ENCODE measurements at places on chromosomes 1 and 21.

GRCh38 chr21:41557884-41558283, 49.9 kb upstream of the TMPRSS2 start:
- no peak for DNase-seq

- DNase-seq, result no peak
Observed at GRCh38 chr1:58064166-58064565, 482.4 kb downstream of the OMA1 start.

DNA sequence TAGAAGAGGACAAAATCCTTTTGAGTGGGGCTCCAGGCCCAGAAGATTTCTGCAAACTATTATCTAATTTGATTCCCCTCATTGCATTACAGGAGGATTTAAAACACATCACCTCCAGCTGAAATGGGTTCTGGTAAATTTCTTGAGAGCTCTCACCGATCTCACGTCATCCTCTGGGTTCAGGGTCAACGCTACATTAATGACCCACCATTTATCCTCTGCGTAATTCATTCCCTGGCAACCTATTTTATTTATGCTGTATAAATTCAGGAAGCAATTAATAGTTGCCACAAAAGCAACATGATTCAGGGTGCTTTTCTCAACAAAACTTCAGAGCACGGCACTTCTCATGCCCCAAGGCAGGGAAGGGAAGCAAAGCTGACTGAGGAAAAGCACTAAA, 38.9 kb downstream of the LMX1A start:
- DNase-seq, result no peak

- DNase-seq, result no peak
Observed at GRCh38 chr1:219215477-219215876, 41.8 kb downstream of the LYPLAL1 start.

- DNase-seq, result peak; percentile 20
Observed at GRCh38 chr1:111989531-111990025, at the start of gene KCND3. Gene KCND3 (minus strand): TSS chr1:111989668.

DNA sequence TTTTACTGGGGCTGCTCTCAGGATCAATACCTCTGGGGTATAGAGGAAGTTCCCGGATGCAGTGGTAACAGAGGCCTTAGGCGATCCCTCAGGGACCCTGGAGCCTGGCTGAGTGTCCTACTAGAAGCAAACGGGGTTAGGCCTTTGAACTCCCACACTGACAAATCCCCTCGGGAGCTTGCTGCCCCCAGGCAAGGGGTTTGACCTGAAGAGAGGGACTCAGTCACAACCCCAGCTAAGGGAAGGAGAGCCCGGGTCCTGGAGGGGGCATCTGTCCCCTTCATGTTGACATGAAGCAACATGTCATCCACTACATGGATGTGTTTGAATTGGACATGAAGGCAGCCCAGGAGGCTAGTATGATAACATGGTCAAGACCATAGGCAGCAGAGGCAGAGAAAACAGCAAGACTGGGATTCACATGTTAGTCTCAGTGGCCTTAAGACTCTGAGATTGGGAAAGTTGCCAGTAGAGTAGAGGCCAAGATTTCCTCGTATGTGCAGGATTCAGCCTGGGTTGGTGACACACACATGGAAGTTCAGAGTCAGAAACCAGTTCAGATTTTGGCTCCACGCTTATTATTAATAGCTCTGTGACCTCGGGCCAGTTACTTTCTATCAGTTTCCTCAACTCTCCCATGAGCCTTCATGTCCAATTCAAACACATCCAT, 101.5 kb downstream of the KCNN3 start:
- no peak for DNase-seq

DNA sequence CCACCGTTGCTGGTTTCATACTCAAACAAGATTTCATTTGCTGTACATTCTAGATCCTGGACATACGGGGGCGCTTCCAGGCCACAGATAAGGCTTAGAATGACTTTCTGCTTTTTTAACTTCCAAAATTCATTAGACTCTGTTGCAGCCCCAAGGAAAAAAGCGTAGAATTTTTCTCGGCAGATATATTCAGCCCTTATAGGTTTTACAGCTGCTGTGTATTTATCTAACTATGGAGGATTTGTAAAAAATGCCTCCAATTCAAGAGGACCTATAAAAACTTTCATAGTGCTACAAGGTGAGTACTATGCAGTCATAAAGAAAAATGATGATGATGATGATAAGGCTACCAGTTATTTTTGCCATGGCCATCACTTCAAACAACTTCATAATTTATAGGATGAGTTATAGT, 51.6 kb downstream of the SLC30A10 start:
- peak; percentile 30 for DNase-seq

- no peak for DNase-seq
Observed at GRCh38 chr1:235270625-235271024, 57.4 kb downstream of the ARID4B start.

- DNase-seq, result no peak
Observed at GRCh38 chr1:234782791-234783190, 172.8 kb upstream of the IRF2BP2 start.

GRCh38 chr21:31553926-31554325, 105.6 kb upstream of the SOD1 start:
- no peak for DNase-seq

DNA sequence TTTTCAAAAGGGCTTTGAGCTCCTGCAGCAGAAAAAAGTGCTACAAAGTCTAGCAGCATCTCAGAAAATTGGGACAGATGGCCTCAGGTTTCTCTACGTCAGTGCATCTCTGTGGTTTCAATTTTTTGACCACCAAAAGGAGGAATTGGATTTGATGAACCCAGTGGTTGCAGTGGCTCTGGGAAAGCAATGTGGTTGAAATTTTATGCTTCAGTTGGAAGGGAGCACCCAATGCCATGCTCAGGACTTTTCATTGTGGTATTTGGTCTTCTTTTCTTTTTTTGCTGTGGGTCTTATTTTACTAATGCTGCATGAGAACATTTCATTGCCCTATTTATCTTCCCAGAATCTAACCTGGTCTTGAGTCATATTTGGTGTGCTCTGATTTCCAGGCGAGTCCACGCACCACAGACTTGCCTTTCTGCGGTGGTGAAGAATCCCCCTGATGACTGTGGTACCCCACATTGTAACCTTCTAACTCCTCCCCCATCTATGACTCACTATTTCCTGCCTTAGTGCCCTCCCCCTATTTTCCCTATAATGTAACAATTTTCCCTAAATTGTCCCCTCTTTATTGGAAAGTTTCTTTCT, 56.7 kb downstream of the S1PR1 start:
- DNase-seq, result no peak

GRCh38 chr1:8825985-8826481, 8.6 kb upstream of the RERE start:
- no peak for DNase-seq

DNA sequence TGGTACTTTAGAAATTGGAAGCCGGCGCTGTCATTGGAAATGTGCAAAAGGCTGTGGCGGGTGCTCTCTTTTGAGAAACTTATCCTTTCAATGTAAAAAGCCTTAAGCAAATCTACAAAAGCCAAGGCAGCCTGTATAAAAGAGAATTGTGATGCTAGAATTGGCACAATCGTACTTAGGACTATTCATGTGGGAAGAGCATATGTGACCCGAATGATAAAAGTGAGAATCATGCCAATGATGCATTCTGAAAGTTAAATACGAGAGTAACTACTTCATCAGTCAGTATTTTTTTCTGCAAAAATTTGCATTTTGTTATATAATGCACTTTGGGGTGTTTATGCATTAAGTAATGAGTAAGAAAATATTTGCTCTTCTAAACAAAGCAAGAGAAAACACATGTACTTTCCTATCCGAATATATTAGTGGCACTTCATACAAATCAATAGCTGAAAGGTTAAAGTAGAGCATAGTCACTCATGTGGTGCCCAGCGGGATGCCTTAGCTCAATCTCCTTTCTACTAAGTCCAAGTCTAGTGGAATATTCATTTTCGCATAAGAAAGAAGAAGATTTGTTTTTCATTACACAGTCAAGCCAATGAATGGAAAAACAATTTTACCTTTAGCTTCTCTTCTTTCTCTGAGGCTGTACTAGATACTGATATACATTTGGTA, 1256.6 kb upstream of the B3GALT2 start:
- no peak for DNase-seq

DNA sequence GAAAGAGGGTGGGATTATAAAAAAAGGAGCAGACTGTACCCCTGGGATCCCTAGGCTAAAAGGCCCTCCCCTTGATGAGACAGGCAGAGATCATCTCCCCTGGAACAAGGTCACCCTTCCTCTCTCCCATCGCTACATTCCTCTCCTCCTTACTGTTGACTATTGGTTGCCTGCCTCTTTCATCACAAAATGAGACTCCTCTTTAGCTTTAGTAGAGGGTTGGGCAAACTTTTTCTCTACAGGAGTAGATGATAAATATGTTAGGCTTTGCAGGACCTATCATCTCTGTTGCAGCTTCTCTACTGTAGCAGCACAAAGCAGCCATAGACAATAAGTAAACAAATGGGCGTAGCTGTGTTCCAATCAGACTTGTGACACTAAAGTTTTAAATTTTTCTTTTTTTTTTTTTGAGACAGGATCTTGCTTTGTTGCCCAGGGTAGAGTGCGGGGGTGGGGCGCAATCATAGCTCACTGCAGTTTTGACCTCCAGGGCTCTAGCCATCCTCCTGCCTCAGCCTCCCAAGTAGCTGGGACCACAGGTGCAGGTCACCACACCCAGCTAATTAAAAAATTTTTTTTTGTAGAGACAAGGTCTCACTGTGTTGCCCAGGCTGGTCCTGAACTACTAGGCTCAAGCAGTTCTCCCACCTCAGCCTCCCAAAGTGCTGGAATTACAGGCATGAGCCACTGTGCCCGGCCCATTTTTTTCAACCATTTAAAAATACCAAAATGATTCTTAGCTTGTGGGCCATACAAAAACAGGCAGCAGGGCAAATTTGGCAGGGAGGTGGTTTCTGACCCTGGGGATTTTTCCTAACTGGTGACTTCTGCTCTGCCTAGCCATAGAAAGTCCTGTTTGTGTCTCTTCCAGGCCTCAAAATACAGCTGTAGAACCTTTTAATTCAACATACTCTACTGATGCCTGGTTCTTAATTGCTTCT, 15.1 kb downstream of the MCL1 start:
- DNase-seq, result no peak

- DNase-seq, result no peak
Observed at GRCh38 chr1:156747742-156748669, 3.5 kb downstream of the HDGF start.

GRCh38 chr1:208172423-208173145, 71.6 kb downstream of the PLXNA2 start:
- DNase-seq, result no peak

- DNase-seq, result no peak
Observed at GRCh38 chr21:44419679-44420078, 35.6 kb upstream of the LRRC3 start.

DNA sequence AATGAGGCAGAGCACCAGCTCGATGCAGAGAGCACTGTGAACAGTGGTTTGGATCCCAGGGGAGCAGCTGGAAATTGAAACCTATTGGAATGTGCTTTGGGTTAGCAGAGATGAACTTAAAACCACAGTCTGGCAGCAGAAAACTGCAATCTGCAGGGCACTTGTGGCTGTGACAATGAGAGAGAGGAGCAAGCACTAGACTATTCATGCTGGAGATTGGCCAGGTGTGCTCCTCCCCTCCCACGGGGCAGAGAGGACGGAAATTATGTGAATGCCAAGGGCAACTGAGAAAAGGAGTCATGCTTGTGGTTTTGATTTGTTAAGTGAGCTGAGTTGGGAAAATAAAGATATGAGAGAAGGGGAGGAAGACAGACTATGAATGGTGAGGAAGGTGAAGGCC, 38.1 kb downstream of the HSD3B2 start:
- DNase-seq, result no peak

GRCh38 chr1:1906185-1907097, 8.6 kb upstream of the CALML6 start:
- DNase-seq, result peak; percentile 81
